ENCODE measurements at places on chromosomes 5 and 9.

DNA sequence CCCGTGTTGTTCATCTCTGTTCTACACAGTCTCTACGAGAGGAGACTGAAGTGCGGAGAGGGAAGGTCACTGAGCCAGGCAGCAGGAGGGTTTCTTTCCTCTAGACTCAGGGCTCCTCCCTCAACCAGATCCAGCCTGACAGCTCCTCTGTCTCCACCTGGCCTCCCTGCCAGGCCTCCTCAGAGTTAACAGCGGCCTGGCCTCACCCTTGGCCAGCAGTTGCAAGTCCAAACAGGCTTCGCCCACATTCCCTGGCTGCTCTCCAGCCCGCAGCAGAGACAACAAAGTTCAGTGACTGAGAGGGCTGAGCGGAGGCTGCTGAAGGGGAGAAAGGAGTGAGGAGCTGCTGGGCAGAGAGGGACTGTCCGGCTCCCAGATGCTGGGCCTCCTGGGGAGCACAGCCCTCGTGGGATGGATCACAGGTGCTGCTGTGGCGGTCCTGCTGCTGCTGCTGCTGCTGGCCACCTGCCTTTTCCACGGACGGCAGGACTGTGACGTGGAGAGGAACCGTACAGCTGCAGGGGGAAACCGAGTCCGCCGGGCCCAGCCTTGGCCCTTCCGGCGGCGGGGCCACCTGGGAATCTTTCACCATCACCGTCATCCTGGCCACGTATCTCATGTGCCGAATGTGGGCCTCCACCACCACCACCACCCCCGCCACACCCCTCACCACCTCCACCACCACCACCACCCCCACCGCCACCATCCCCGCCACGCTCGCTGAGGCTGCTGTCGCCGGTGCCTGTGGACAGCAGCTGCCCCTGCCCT, at the start of gene HRCT1:
Gene HRCT1, plus strand, starts transcription at position 291 of the 768 bp plus-strand sequence. Its CDS starts 86 bp downstream, at position 377.
- H3K27ac ChIP-seq, result peak within 1 kb of the TSS; percentile 99
- peak; percentile 94 for DNase-seq
- no peaks in the 10 kb centered on the region for H3K27me3 ChIP-seq
- H3K4me3 ChIP-seq, result no peak within 1 kb of the TSS
- no peaks in the 10 kb centered on the region for H3K36me3 ChIP-seq

GRCh38 chr5:157860898-157861890, 2.2 kb upstream of the CLINT1 start:
- H3K27me3 ChIP-seq, result no peaks in the 10 kb centered on the region
- no peak for DNase-seq
- H3K4me3 ChIP-seq, result no peak overlapping the region
- no peak overlapping the region for H3K27ac ChIP-seq
- peaks cover 14% of the 10 kb centered on the region for H3K4me1 ChIP-seq
- H3K36me3 ChIP-seq, result peaks cover 7% of the 10 kb centered on the region

GRCh38 chr5:93569300-93570160, 11.5 kb downstream of the NR2F1-AS1 start:
- no peaks in the 10 kb centered on the region for H3K27me3 ChIP-seq
- H3K4me1 ChIP-seq, result peaks cover 3% of the 10 kb centered on the region
- H3K36me3 ChIP-seq, result 0 out of 2 replicates have a peak, but pooled peaks cover 2% of the 10 kb centered on the region
- DNase-seq, result no peak

- no peak overlapping the region for H3K4me3 ChIP-seq
- H3K36me3 ChIP-seq, result no peaks in the 10 kb centered on the region
- H3K27ac ChIP-seq, result no peak overlapping the region
- DNase-seq, result no peak
- no peaks in the 10 kb centered on the region for H3K27me3 ChIP-seq
- H3K4me1 ChIP-seq, result no peaks in the 10 kb centered on the region
Measured at GRCh38 chr5:142506046-142506445, 179.8 kb downstream of the FGF1 start.

- H3K36me3 ChIP-seq, result no peaks in the 10 kb centered on the region
- H3K27ac ChIP-seq, result no peak overlapping the region
- H3K4me1 ChIP-seq, result peaks cover 7% of the 10 kb centered on the region
- no peak for DNase-seq
- H3K27me3 ChIP-seq, result peaks cover 7% of the 10 kb centered on the region
Measured at GRCh38 chr5:139910036-139910435, 114.4 kb downstream of the PSD2 start.

DNA sequence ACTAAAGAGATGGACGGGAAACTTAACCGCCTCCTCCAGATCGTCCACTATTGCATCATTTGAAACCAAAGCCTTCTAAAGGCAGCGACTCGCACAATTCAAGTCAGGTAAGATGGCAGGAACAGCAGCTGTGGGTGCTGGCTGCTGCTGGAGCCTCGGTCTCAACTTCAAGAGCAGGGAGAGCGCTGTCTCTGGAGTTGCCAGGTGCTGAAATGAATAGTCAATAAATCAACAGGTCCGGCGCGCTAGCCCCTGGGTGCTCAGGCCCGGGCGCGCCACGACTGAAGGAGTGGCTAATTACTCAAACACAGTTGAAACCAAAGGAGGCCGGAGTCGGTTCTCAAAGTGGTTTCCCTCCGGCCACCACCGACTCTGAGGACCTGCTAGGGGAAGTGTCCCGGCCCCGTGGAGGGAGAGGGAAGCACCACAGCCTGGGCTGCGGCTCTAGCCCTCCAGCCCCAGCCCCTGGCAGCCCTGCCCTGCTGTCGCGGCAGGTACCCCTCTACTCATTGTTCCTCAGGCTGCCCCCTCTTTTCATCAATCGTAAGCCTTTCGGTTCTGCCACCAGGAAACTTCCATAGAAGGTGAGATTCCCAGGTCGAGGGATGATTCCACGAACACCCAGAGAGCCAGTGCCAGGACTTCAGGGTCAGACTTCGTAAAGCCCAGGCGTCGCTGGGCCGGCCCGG, 804 bp downstream of the TTC39B start:
- no peaks in the 10 kb centered on the region for H3K36me3 ChIP-seq
- no peaks in the 10 kb centered on the region for H3K27me3 ChIP-seq
- peaks cover 24% of the 10 kb centered on the region for H3K4me1 ChIP-seq
- H3K4me3 ChIP-seq, result peak overlapping the region; percentile 91

- no peak overlapping the region for H3K4me3 ChIP-seq
- no peaks in the 10 kb centered on the region for H3K4me1 ChIP-seq
- no peaks in the 10 kb centered on the region for H3K27me3 ChIP-seq
- no peaks in the 10 kb centered on the region for H3K36me3 ChIP-seq
Measured at GRCh38 chr5:19179571-19179970, 808.4 kb downstream of the CDH18 start.

GRCh38 chr9:35757226-35757891, 3.3 kb upstream of the MSMP start:
- no peak for DNase-seq
- H3K27ac ChIP-seq, result peak overlapping the region; percentile 76
- no peaks in the 10 kb centered on the region for H3K27me3 ChIP-seq

DNA sequence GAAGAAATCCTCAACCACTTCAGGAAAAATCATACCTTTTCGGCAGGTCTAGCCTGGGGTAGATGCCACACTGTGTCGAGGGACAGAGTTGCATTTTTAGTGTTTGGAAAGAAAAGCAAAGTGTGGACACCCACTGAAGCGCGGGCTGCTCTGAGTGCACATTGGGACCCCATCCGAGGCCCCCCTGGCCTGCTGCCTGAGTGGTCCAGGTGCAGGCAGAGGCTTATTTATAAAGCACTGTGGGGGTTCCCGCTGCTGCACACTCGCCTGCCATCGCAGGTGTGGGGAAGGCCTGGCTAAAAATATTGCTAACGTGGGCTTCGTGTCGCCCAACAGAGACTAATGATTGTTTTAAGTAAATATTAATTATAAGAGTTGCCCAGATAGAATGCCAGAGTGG, 119.4 kb downstream of the CRB2 start:
- no peaks in the 10 kb centered on the region for H3K36me3 ChIP-seq
- no peak overlapping the region for H3K27ac ChIP-seq
- H3K4me1 ChIP-seq, result no peaks in the 10 kb centered on the region
- no peak for DNase-seq

DNA sequence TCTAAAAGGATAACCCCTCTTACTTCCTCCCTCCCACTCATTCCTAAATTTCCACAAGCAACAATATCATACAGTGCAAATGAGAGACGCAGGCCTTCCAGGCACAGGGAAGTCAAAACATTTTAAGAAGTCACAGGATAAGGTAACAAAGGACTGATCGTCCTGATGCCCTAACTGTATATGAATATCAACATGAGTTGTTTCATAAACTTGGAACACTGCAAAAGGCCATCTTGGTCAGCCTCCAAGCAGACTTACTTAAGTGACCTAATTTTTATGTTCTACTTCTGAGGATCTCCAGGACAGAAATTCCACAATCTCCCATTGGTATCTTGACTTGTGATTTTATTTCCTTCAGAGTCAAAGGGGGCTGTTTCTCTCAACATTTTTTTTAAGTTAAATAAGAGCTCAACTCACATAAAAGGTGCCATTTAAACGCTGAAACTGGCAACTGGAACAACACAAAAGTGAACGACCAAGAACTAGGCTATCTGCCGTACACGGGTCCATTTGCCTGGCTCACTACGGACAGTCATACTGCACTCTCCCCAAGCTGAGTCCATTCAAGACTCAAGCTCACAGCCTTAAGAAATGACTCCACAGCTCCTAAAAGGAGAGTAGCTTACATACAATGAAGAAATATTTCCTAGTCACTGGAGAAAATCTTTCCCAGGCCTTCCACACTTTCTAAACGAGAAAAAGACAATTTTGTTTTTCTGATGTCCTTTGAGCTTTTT, 71.3 kb downstream of the LHFPL2 start:
- no peaks in the 10 kb centered on the region for H3K36me3 ChIP-seq
- H3K4me3 ChIP-seq, result no peak overlapping the region
- no peak for DNase-seq

- no peaks in the 10 kb centered on the region for H3K4me1 ChIP-seq
- no peak overlapping the region for H3K27ac ChIP-seq
- peaks cover 80% of the 10 kb centered on the region for H3K36me3 ChIP-seq
- no peaks in the 10 kb centered on the region for H3K27me3 ChIP-seq
Measured at GRCh38 chr9:92850898-92851297, 26.9 kb downstream of the ZNF484 start.

DNA sequence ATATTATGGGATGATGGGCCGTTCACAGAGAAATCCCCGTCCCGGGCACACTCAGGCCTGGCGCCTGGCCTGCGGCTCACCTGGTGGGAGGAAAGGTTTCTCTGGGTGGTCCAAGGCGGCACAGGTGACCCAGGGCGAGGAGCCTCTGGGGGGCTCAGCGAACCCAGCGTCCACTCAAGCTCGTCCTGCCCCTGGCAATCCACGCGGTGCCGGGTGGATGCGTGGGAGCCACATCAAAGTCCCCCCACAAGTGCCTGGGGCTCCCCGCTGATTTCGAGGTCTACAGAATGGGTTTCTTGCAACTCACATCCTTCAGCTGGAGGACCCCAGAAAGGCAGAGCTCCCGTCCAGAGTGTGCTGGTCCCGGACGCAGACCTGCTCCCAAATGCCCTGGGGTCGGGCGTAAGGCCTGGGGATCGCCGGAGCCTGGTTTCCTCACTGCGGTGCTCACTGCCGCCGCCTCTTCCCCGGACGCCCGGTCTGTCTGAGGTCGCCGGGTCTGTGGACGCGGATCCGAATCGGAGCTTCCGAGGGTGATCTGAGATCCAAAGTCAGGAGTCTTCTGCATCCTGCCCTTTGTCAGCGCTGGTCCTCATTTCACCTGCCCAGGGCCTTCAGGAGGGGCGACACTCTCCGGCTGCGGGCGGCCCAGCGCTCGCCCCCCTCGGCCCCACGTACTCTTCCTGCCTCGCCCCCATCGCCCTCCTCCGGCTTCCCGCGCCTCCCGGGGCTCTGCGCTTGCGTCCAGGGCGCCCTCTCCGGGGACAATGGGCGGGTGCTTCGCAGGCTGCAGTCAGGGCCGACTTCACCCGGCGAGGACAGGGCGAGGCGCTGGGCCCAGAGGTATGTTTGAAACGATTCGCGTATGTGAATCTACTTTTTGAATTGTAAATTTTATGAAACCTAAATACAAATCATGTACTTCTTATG, 20.0 kb upstream of the RUFY1 start:
- H3K4me3 ChIP-seq, result no peak overlapping the region
- H3K4me1 ChIP-seq, result peaks cover 3% of the 10 kb centered on the region
- no peaks in the 10 kb centered on the region for H3K27me3 ChIP-seq
- no peaks in the 10 kb centered on the region for H3K36me3 ChIP-seq
- DNase-seq, result no peak

- no peaks in the 10 kb centered on the region for H3K36me3 ChIP-seq
- no peak overlapping the region for H3K27ac ChIP-seq
- no peak for DNase-seq
- H3K27me3 ChIP-seq, result no peaks in the 10 kb centered on the region
- no peaks in the 10 kb centered on the region for H3K4me1 ChIP-seq
- no peak overlapping the region for H3K4me3 ChIP-seq
Measured at GRCh38 chr9:81183761-81184160, 505.6 kb downstream of the TLE1 start.

GRCh38 chr5:176754376-176754973, 55.9 kb upstream of the UNC5A start:
- no peaks in the 10 kb centered on the region for H3K4me1 ChIP-seq
- H3K27me3 ChIP-seq, result peaks cover 33% of the 10 kb centered on the region
- H3K4me3 ChIP-seq, result no peak overlapping the region
- H3K27ac ChIP-seq, result no peak overlapping the region
- DNase-seq, result no peak

GRCh38 chr9:120259100-120259499, 320.9 kb downstream of the CDK5RAP2 start:
- H3K27ac ChIP-seq, result no peak overlapping the region
- H3K4me1 ChIP-seq, result no peaks in the 10 kb centered on the region
- DNase-seq, result no peak
- H3K36me3 ChIP-seq, result no peaks in the 10 kb centered on the region

DNA sequence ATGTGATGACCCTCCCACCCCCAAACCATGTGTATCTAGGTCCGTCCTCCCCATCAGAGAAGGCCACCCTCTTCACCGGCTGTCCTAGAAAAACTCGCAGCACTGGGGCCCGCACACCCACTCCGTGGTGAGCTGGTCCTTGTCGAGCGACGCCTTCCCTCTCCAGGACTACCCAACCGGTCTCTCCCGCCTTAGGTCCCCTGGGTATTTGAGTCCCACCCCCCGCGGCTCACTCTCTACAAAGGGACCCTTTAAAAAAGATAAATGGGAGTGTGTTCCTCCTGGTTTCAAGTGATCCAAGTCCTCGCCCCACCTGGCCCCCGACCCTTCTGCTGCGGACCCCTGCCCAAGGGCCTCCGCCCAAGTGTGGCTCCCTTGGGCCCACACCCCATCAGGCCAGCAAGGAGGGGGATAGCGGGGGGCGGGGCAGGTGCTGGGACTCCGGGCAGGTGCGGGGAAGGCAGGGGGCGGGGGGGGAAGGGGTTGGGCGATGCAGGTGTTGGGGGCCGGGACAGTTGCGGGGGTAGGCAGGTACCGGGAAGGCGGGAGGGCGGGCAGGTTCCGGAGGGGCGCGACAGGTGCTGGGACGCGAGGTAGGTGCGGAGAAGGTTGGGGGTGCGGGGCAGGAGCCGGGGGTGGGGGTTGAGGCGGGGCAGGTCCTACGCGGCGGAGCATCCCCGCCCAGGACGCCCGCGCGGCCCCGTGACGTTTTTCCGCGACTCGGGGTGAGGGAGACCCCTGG, 970 bp upstream of the ARRDC1 start:
- H3K27me3 ChIP-seq, result no peaks in the 10 kb centered on the region
- peaks cover 15% of the 10 kb centered on the region for H3K36me3 ChIP-seq
- DNase-seq, result no peak
- peaks cover 4% of the 10 kb centered on the region for H3K4me1 ChIP-seq
